ENCODE measurements at places on chromosomes 5 and 9. TPM values are rescaled to one million over a fixed set of nuclear protein-coding genes. Genes with fewer than 3 reads are reported as not detected.

Gene LRRC19
- not detected for total RNA-seq

Gene C9orf153
- total RNA-seq, result not detected

Gene SLC45A2
- total RNA-seq, result not detected

Gene CDHR2
- total RNA-seq, result not detected

Gene C1QTNF3
- total RNA-seq, result 0.86 TPM

Gene GMCL2
- not detected for total RNA-seq

Gene SOX30
- total RNA-seq, result not detected

Gene SMIM33
- total RNA-seq, result not detected

Gene PCDHGC3
- total RNA-seq, result 35.4 TPM

Gene FOXD1
- total RNA-seq, result 6.1 TPM

Gene FNBP1
- 41.9 TPM for total RNA-seq

Gene OR1J2
- total RNA-seq, result 0.32 TPM

Gene FCN2
- not detected for total RNA-seq

Gene CCNO
- 0.32 TPM for total RNA-seq

Gene SLC34A3
- total RNA-seq, result under 0.01 TPM

Gene GABRA6
- not detected for total RNA-seq

Gene CCNG1
- 228 TPM for total RNA-seq

Gene TTC23L
- not detected for total RNA-seq

Gene EMB
- total RNA-seq, result 0.97 TPM

Gene PLAC8L1
- total RNA-seq, result not detected

Gene DPYSL3
- total RNA-seq, result 126 TPM

Gene ECSCR
- total RNA-seq, result not detected

Gene CETN3
- total RNA-seq, result 7.1 TPM

Gene HRH2
- not detected for total RNA-seq

Gene DMXL1
- total RNA-seq, result 49.6 TPM

Gene AFF4
- total RNA-seq, result 95.0 TPM

Gene FOXB2
- not detected for total RNA-seq

Gene CD72
- total RNA-seq, result 0.86 TPM

Gene SH3TC2
- 13.4 TPM for total RNA-seq
